Right cardiac atrium (tissue), 5 donors: ENCODE measurements at places on chromosomes 11 and 22. TPM values are rescaled to one million over a fixed set of nuclear protein-coding genes. Genes with fewer than 3 reads are reported as not detected.

NUDT8 gene
- 121 TPM for polyA plus RNA-seq

ACTN3 gene
- 0.05 TPM for polyA plus RNA-seq

FGF4 gene
- polyA plus RNA-seq: not detected

SYT7 gene
- polyA plus RNA-seq: 36.2 TPM

CNIH2 gene
- 0.23 TPM for polyA plus RNA-seq

DLG2 gene
- polyA plus RNA-seq: 2.3 TPM

PAAF1 gene
- polyA plus RNA-seq: 12.7 TPM

CRYBB3 gene
- polyA plus RNA-seq: 0.11 TPM

HOATZ gene
- polyA plus RNA-seq: not detected

SLC36A4 gene
- polyA plus RNA-seq: 6.5 TPM

MGAT3 gene
- polyA plus RNA-seq: 8.7 TPM

RIBC2 gene
- 0.16 TPM for polyA plus RNA-seq

OSBPL5 gene
- polyA plus RNA-seq: 10.3 TPM

PPP6R3 gene
- polyA plus RNA-seq: 22.1 TPM
